ENCODE measurements at places on chromosomes 13 and 19.
A peak's percentile ranks its signal among the peaks of the same experiment; 100 is the strongest.

DNA sequence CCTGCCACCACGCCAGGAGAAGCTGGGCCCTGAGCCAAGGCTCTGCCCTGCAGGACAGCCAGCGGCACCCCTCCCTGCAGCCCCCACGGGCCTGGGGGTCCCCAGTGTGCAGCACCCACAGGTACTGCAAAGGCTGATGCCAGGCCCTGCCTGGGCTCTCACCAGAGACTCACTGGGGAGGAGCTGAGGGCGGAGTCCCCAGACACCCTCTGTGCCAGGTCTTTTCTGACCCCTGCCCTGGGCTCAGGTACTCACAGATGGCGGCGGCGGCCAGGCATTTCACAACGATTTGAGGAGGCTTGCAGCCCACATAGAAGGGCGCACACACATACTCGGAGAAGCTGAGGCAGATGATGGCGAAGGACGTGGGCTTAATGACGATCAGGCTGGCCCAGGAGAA, 5.7 kb downstream of the SLC7A9 start:
- no peak for DNase-seq

GRCh38 chr13:73903561-73903960, 230.6 kb downstream of the KLF12 start:
- no peak for DNase-seq

DNA sequence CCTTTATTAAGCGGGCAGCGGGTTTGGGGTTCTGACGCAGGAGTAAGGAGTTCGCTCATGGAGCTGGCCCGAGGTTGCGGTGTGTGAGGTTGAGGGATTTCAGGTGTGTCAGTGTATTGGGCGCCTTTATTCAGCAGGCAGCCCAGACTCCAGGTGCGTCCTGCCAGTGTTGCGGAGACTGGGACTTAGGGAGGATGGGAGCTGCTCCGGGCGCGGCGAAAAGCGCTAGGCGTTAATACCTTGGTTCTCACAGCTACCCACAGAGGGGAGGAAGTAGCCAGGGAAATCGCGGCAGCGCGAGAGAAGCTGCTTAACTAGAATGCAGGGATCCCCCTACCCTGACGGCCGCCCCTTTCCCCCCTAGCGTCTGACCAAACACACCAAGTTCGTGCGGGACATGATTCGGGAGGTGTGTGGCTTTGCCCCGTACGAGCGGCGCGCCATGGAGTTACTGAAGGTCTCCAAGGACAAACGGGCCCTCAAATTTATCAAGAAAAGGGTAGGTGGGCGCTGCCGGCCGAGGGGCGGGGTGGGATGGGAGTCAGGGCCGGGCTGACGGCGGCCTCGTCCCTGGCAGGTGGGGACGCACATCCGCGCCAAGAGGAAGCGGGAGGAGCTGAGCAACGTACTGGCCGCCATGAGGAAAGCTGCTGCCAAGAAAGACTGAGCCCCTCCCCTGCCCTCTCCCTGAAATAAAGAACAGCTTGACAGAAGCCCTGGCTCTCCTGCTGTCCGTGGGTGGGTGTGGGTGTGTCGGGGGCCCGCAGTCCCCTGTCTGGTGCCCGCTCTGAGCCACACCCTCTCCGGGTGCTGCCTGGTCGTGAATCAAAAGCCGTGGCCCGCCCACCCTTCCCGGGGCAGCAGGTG, 1.1 kb downstream of the RPL36 start:
- DNase-seq: peak; percentile 16

- no peak for DNase-seq
Observed at GRCh38 chr19:10329555-10329954, 3.8 kb downstream of the RAVER1 start.

DNA sequence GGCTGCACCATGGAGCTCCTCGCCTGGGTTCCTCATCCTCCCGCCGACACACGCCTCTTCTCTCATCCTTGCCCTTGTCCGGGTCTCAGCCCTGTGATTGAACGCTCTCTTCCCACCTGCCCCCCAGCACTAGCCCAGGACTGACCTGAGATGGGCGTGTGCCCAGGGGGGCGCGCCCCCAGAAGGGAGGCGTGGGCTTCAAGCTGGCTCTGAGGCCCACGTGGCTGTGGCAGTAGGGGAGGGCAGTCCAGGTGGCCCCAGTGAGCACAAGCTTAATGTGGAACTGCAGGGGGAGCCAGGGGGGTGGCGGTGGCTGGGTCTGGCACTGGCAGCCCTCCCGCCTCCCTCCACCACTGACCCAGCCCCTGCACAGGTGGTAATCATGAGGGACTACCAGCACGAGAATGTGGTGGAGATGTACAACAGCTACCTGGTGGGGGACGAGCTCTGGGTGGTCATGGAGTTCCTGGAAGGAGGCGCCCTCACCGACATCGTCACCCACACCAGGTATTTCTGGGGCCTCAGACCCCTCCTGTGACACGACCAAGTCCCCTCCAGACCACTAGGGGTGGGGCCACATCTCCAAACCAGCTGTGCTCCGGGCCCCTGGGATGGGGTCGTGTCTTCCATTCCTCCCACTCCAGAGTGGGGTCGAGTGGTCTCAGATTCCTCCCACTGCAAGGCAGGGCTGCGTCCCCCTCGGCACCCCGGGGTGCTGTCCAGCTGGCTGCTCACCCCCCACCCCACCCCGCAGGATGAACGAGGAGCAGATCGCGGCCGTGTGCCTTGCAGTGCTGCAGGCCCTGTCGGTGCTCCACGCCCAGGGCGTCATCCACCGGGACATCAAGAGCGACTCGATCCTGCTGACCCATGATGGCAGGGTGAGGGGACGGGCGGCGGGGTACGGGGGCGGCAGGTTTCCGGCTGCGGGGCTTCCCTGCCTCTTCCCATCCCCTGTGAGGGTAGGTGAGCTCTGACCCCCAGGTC, 21.9 kb upstream of the NCCRP1 start:
- no peak for DNase-seq

- DNase-seq: no peak
Observed at GRCh38 chr13:96071504-96071903, 18.3 kb upstream of the UGGT2 start.

- DNase-seq: peak; percentile 11
Observed at GRCh38 chr19:46296722-46297461, at the start of gene HIF3A. HIF3A (plus strand) TSS chr19:46297042; CDS start chr19:46297077, 35 bp downstream.

- DNase-seq: peak; percentile 48
Observed at GRCh38 chr13:35720690-35721554, 244.4 kb upstream of the MAB21L1 start.

DNA sequence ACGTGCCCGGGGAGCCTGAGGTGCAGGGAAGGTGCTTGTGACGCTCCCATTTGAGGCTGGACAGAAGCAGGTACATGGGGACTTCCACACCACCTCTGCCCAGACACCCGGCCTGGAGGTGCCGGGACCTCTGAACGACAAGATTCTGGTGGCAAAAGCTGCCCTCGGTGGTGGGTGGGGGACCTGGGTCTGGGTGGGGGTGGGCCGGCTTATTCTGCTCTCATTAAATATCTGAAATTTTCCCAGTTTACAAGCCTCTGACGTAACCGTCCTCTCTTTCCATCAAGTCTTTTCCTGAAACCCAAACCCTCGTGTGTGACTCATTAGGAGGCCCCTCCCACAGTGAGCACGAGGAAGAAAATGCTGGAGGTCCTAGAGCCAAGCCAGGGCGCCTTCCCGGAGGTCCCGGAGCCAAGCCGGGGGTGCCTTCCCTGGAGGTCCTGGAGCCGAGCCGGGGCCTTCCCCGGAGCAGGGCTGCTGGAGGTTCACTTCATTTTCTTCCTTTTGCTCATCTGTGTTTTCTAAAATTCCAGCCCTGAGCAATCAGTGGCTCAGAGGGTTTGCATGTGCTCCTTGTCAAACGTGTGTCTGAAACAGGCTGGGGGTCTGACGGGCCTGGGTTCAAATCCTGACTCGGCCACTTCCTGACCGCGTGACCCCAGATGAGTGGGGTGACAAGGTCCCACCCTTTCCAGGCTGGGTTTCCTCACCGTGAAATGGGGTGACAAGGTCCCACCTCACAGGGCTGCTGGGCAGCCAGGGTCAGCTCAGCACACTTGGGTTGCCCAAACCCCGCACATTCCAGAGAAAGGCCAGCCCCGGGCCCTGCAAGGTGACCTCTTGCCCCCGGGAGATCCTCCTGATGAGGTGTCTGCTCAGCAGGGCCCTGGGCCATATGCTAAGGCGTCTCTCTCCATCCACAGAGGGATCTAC, 10.0 kb downstream of the CFD start:
- DNase-seq: no peak

All from suppressor macrophage treated with lipopolysaccharide for 4 hours (primary cell).